RCC 7860 (cell line): ENCODE measurements at places on chromosomes 7 and 10.
A peak's percentile ranks its signal among the peaks of the same experiment; 100 is the strongest.

GRCh38 chr7:27834179-27834921 lies 94.4 kb downstream of the TAX1BP1 start:
- no peak for DNase-seq

DNA sequence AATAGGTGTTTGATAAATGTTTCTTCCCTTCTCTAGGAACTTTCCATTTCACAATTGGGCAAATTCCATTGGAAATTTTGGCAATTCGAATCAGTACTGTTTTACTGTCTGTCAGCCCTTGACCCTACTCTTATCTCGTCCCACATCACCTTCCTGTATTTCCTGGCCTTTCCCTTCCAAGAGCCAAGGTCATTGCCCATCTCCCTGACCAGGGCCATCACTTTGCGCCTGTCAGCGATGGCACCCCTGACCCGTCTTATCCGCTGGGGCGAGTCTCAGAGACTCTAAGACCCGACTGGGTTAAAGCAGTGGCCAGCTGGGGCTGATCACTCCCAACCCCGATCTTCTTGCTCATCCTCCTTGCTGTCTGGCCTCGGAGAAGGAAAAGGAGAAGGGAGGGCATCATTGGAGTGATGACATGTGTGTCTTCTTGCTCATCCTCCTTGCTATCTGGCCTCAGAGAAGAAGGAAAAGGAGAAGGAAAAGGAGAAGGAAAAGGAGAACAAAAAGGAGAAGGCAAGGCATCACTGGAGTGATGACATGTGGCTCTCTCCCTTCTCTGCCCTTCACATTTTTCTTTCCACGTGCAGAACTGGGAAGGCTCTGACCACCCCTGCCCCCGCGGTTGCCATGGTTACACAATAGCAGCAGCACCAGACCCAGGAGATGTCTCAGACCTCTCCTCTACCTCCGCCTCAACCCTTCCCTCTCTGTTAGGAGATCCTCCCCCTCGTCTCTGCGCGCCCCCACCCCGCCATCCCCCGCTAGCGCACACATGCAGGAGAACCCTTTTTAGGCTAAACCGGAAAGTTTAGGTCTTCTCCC lies 2.0 kb downstream of the SEMA3D start:
- DNase-seq: no peak

DNA sequence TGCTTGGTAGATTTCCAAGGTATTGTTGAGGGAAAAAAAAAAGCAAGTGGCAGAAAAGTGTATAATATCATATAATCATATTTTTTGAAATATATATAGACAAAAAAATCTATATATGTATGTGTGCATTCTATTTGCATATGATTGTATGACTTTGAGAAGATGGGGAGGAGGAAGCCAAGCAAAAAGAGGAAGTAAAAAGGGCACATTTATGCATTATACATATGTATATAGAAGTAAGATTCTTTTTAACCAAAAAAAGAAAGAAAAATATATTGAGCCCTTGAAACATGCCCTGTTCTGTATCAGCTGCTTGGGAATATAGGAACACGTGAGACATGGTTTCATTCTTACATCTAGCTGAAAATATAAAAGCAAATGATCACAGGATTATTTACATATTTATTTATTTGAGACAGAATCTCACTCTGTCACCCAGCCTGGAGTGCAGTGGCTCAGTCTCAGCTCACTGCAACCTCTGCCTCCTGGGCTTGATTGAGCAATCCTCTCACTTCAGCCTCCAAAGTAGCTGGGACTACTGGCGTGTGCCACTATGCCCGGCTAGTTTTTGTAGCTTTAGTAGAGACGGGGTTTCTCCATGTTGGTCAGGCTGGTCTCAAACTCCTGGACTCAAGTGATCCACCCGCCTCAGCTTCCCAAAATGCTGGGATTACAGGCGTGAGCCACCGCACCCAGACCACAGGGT lies 18.0 kb upstream of the SLF2 start:
- DNase-seq: no peak

DNA sequence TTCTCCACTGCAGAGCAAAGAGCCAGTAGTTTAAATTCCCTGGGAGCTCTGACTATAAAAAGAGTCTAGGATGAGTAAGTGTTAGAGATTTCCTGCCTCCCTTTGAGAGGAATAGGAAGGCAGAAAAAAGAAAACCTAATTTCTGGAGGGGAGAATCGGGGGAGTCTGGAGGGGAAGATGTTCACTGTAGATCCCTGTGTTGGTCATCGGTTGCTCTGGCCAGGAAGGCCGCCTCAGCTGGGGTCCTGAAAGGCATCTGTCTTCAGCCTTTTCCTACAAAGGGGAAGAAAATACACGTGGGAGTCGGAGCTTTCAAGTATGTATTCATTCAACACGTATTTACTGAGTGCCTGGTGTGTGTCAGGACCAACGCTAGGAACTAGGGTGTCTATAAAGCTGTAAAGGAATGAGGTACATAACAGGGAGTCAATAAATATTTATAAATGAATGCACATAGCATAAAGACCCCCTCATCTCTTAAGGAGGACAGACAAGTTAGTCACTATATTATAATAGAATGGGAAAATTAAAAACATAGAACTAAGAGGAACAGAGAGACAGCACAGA lies 101.1 kb downstream of the ICA1 start:
- no peak for DNase-seq

DNA sequence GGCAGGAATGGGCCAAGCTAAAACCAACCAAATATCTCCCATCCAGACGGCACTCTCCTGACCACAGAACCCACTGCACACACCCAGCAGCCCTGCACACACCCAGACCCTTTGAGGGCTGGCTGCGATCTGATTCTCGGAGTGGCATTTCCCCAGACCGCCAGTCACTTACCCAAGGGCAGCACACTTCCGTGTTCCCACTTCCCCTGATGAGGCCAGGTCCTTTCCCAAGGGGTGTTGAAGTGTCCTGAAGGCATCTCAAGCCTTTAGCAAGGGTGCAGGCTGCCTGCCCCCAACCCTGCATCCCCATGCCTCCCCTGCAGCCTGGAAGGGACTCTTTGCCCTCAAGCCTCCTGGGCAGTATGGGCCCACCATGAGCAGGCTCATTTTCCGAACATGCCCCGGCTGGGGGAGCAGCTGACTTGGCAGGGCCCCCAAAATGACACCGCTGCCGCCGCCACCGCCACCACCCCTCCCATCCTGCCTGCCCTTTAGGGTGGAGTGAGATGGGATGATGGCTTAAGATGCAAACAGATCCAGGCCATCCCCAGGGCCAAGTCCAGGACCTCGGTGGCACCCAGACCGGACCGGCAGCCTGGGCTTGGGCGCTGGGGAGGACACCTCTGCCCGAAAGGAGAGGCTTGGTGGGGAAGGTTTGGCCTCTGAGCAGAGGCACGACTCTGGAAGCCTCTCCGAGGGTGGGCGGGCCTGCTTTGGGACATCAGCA lies 159.8 kb downstream of the NRF1 start:
- no peak for DNase-seq

DNA sequence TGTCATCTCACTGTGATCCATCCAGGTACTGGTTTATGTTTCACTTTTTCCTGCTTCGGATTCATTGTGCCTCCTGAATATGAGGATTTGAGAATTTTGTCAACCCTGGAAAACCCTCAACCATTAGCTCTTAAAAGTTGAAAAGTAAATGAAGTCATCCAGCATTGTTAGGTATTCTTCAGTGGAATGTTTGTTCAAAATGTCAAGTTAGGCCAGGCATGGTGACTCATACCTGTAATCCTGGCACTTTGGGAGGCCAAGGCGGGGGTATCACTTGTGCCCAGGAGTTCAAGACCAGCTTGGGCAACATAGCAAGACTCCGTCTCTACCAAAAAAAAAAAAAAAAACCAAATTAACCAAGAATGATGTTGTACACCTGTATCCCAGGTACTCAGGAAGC lies 222.1 kb downstream of the NSUN6 start:
- no peak for DNase-seq

GRCh38 chr7:137987968-137988367 lies 13.9 kb downstream of the CREB3L2 start:
- DNase-seq: no peak

DNA sequence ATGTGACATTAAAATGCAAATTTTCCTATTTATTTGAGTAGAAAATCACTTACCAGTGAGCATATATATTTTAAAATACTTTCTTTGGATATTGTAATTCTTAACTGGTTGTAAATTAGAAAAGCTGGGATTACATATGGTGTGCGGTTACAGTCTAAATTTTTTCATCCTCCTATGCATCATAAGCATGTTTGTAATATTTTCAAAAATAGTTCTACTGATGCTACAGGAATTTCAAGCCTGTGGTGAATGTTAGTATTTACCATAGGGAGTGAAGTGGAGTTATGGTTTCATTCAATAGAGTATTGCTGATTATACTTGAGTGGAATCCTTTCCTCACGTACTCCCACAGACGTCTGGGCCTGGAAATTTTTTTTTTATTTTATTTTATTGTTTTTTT lies 34.6 kb upstream of the ST7 start:
- no peak for DNase-seq

DNA sequence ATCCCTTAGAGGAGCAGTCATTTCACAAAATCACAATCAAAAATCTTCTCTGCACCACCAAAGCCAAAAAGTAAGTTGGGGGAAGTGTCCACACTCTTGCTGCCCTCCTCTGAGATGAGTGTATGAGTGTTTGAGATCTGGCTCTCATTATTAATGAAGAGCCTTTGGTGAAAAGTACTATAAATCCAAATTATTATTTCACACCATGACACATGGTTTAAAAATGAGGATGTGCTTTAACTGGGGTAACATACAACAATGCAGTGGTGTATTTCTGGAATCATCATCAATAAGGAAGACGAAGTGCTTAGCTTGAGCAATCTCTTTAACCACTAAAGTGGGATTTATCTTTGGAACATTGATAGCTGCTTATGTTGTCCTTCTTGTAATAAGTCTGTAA lies 114.2 kb upstream of the ADAM12 start:
- no peak for DNase-seq

- DNase-seq: no peak
Observed at GRCh38 chr7:81624021-81624592, 145.7 kb downstream of the HGF start.

- peak; percentile 82 for DNase-seq
Observed at GRCh38 chr7:8109196-8110022, 140.8 kb downstream of the GLCCI1 start.

DNA sequence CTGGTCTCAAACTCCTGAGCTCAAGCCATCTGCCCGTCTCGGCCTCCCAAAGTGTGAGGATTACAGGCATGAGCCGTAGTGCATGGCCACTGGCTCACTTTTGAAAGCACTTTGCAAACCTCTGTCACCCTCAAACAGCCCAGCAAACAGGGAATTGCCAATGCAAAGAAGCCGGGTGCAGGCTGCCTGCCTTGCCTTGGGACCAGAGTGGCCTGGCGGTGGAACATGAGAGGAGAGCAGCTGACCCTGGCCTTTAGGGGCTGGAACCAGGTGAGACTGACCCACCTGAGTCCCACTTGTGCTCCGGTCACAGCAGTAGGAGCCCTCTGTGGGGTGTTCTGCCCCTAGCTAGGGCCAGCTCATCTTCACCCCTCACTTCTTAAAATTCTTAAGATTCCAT lies 237.1 kb upstream of the GALNT17 start:
- no peak for DNase-seq

DNA sequence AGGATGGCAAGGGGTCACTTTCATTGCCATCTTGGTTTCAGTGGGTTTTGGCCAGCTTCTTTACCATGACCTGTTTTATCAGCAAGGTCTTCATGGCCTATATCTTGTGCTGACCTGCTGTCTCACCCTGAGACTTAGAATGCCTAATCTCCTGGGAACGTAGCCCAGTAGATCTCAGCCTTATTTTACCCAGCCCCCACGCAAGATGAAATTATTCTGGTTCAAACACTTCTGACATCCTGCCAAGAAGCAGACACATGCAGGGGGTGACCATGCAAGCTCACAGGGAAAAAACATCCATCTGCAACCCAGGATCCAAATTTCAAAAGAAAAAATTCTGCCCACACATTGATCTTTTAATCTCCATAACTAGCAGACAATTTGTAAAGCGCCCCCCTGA lies 88.4 kb upstream of the EEPD1 start:
- no peak for DNase-seq

GRCh38 chr10:97140902-97141745 lies 44.6 kb downstream of the SLIT1 start:
- DNase-seq: no peak

DNA sequence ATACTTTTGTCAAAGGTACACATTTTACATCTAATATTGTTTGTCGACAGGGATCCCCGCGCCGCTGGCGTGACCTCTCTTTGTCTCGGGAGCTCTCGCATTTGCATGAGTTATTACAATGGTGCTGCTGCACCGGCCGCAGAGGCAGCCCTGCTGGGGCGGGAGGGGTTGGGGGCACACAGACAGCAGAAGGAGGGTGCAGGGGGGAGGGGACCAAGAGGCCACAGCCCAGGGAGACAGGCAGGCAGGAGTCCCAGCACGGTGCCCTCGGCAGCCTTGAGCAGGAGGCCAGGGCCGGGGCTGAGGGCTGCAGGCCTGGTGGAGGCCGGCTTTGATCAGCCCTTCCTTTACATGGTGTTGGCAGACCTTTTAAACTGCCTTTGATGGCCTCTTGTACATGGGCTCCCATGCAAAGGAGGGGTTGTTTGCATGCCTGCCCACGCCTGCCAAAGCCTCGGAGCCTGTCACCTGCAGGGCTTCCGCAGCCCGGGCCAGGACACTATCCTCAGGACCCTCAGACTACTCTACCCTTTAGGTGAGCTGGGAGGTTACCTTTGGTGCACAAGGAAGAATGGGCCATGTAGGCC lies 95.5 kb downstream of the EBF3 start:
- no peak for DNase-seq

GRCh38 chr7:265192-265997 lies 24.6 kb upstream of the FOXL3 start:
- no peak for DNase-seq

DNA sequence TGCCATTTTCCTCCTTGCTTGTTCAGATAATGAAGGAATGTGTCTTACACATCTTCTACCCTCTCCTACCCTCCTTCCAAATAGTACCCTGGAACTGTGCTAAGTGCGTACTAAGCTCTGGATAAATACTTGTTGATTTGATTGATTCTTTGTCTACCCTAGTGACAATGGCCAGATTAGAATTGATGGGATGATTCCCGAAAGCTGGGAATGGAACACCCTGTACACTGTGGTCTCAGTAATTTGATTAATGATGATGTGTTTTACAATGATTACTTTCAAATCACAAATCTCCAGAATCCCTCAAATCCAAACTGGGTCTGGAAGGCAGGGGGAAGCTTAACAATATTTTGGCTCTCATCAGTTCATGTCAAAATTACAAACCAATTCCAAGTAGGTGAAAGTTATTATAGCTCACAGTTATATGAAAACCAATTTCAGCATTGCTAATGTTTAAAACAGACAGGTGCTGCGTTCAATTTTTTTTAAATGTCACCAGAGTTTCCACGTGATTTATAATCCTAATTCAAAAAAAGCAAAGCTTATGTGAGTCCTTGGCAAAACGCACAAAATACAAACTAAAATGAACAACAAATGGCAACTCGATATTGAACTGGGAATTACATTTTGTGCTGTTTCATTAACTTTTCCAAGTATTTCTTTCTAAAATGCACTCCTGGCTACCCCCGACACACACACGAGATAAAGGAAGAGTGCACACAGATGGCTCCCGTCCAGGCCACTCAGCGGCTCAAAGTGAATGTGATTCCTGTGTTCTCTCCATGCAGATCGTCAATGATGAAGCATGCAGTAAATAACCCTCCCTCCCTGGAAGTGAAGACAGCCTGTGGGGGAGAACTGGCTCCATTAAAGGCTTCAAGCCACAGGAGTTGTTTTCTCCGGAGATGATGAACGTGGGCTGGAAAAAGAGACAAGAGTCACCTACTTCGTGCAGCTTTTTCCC lies 21.7 kb upstream of the ADRB1 start:
- DNase-seq: no peak
